ENCODE measurements at places on chromosomes 3 and 15.
A peak's percentile ranks its signal among the peaks of the same experiment; 100 is the strongest.

- peak; percentile 57 for DNase-seq
Observed at GRCh38 chr3:30042274-30042859, 564.0 kb upstream of the TGFBR2 start.

DNA sequence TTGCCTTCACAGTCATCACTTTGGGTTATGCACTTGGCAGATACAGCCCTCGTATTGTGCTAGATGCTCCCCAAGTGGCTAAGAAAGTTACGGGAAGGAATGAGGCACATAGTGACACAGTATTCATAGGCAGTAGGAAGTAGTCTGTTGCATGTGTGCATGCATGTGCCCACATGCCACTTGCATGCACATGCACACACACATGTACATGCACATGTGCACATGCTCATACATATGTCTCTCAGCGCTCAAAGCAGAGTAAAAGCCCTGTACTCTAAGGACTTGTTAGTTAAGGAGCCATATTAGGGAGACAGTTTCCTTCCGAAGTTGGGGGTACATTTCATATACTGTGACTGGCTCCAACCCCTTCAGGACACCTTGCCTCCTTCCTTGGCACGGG lies 128.9 kb downstream of the CHCHD6 start:
- DNase-seq: no peak

GRCh38 chr3:8420612-8421011 lies 81.0 kb upstream of the LMCD1 start:
- DNase-seq: no peak

DNA sequence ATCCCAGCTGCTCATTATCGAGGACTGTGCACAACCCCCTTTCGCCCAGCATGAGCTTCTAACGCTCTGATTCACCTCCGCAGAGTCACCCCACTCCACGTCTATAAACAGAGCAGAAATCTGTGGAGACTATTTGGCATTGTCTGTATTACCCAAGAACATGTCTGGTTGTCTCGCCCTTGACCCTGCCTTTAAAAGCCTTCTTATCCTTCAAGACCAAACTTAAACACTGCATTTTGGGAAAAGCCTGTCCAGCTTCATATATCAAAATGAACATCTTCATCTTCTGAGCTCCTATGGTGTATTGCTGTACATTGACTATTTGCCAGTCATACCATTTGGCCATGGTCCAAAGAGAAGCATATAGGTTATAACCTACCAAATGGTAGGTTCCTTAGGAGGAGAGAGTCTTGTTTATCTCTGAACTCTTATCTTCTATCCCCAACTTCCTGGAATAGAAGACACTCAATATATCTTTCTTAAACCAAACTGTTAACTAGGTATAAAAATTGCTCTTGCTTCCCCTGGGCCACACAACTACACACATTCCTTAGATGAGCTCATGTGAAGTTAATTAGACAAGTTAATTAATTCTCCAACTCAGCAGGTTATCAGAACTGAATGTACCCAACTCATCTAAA lies 90.1 kb downstream of the FBN1 start:
- DNase-seq: no peak

GRCh38 chr3:7700977-7701376 lies 800.6 kb upstream of the LMCD1 start:
- no peak for DNase-seq

- no peak for DNase-seq
Observed at GRCh38 chr3:56954125-56954524, 106.3 kb upstream of the SPATA12 start.

- DNase-seq: no peak
Observed at GRCh38 chr3:94784274-94784673, 721.4 kb downstream of the NSUN3 start.

- no peak for DNase-seq
Observed at GRCh38 chr15:74312445-74313007, 54.9 kb downstream of the CYP11A1 start.

DNA sequence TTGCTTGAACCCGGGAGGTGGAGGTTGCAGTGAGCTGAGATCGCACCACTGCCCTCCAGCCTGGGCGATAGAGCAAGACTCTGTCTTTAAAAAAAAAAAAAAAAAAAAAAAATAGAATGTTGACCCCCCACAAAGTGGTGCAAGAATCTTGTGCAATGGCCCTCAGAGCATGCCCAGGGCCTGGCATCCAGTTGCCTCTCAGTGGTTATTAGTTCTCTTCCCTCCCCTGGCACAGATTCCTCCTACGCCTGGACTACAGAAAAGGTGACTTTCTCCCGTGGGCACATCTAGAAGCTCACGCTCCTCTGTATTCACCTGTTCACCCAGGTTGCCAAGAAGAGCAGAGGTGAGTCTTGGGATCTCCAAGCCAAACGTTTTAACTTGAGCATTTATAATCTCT lies 36.7 kb downstream of the ACSBG1 start:
- no peak for DNase-seq
